ENCODE measurements at places on chromosomes 3 and 15.
A peak's percentile ranks its signal among the peaks of the same experiment; 100 is the strongest.

GRCh38 chr3:181999314-181999713 lies 287.6 kb downstream of the SOX2 start:
- no peak for DNase-seq

- no peak for DNase-seq
Measured at GRCh38 chr3:143065364-143065763, 54.2 kb upstream of the CHST2 start.

DNA sequence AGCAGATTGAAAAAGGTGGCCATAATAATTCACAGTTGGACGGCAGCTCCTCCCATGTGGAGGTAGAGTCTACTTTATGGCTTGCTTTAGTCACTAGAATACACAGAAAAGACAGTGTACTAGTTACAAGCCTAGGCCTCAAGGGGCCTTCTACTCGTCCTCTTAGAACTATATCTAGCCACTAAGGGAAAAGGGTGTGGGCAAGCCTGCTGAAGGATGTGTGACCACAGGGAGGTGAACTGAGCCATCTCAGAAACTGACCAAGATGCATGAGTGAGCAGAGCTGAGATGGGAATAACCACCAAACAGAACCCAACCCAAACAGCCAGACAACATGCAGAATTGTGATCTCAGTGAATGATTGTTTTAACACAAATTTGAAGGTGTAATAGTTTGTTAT lies 335.6 kb upstream of the LMCD1 start:
- DNase-seq, result no peak

DNA sequence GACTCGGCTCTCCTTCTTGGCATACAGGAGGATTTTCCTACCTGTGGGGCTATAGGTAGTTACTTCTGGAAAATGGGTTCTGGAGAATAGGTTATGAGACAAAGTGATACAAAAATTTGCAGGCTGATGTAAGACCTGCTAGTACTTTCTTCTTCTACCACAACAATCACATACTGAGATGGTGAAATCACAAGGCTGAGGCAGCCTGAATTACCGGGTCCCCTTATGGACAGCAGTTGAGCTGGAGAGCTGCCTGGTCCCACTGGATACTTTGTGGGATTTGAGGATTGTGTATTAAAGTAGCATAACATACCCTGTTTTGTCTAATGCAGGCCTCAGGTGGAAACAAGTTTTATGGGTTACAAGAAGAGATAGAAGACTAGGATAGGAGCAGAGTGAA lies 86.5 kb upstream of the FAM98B start:
- DNase-seq, result no peak

DNA sequence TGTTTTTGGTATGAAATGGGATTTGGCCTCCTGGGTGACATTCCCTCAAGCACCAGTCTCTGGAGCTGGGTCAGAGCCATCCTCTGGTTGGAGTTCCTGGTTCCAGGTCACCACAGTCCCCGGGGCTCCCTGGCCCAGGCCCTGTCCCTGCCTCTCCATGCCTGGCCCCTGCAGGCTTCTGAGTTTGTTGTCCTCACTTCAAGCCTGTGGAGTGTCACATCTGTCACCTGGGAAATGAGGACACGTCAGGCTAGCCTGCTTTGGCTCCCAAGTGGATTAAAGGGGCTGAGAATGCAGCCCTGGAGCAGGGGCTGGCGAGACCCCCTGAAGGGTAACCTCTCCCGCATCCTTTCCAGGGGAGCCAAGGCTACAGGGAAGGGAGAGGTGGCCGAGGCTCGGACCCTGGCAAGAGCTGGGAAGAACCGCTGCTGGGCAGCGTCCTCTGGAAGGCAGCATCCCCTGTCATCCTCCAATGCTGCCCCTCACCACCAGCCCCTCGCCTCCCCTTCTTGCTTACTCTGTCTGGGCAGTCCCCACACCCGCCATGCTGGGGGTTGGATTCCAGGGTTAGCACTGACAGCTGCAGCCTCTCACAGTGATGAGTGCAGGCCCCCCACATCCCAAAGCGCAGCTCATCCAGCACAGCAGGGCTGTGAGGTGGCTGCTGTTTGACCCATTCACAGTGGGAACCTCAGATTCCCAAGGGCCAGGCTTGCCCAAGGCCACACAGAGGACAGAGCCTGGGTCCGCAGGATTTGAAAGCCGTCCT lies 75.5 kb upstream of the IQSEC1 start:
- no peak for DNase-seq

- no peak for DNase-seq
Measured at GRCh38 chr3:78459796-78460195, 1308.0 kb downstream of the ROBO1 start.

DNA sequence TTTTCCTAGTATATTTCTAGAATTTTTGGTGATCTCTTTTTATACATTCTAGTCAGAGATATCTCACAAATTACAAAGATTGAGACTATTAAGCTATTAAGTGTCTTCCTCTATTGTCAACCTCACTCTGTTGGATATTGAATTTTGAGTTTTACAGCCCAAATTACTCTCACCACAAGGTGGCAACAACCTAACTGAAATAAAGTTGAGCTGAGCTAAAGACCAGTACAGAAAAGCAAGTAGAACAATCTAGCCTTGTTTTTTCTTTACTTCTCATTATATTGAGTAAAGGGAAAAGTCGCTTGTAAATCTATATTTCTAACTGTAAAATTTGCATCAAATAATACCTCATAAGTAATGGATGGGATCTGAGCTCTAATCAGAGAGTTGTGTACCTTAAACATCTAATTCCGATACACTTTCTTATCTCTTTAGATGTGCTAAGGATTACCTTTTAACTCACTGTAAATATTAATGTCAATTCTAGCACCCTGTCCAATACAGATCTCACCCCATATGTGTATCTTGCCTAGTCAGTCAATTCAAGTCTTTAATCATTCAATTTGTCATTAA lies 13.6 kb upstream of the COMMD2 start:
- DNase-seq, result no peak

DNA sequence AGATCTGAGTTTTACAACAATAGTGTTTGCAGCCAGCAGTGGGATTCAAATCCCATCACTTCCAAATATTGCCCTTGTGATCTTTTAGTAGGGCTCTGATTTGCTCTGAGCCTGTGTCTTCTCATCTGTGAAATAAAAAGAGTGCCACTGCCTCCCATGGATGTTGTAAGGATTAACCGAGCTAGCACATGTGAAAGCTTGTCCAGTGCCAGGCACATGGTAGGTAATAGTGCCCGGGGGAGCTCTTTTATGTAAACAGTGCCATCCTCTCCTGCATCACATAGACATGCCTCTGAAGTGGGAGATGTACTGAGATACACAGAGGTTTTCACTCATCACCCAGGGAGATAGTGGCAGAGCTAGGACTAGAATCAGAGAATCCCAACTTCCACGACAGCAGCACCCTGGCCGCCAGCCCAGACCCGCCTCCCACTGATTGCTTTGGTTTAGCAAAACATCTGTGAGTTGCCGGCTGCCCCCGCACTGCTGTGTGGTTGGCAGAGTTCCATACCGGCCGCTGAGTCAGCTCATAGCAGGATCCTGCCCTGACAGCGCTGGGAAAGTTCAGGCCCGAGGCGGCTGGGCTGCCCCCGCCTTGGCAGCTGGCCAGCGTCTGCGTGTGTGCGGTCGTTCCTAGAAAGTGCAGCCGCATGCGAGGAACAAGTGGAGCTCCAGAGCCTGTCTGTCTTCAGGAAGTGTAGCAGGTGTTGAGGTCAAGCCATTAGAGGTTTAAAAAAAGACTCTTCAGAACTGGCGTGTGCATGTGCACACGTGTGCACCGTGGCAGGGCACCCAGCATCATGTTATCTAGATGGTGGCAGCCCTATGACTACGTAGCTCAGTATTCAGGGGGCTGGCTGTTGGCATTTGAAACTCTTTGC lies 5.0 kb downstream of the ARID3B start:
- DNase-seq, result no peak

DNA sequence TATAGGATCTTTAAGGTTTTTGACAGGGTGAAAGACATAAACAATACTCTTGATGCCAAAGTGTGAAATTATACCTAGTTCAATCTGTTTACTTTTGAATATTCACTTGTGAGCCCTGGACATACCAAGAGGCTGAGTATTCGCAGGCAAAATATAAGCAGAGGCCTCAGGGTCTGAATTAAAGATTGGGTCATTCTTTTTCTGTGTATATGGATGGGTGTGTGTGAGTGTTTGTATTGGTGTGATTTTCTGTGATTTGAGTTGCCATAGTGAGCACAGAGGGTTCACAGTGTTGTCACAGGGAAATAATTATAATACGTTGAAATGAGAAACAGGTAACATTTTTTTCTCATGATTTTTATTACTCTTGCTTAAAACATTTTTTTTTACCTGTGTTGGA lies 770.7 kb upstream of the ALCAM start:
- DNase-seq, result no peak

GRCh38 chr3:13192471-13193213 lies 119.4 kb upstream of the IQSEC1 start:
- DNase-seq, result peak; percentile 83

GRCh38 chr15:40084650-40085049 lies 24.0 kb downstream of the BMF start:
- DNase-seq, result no peak

DNA sequence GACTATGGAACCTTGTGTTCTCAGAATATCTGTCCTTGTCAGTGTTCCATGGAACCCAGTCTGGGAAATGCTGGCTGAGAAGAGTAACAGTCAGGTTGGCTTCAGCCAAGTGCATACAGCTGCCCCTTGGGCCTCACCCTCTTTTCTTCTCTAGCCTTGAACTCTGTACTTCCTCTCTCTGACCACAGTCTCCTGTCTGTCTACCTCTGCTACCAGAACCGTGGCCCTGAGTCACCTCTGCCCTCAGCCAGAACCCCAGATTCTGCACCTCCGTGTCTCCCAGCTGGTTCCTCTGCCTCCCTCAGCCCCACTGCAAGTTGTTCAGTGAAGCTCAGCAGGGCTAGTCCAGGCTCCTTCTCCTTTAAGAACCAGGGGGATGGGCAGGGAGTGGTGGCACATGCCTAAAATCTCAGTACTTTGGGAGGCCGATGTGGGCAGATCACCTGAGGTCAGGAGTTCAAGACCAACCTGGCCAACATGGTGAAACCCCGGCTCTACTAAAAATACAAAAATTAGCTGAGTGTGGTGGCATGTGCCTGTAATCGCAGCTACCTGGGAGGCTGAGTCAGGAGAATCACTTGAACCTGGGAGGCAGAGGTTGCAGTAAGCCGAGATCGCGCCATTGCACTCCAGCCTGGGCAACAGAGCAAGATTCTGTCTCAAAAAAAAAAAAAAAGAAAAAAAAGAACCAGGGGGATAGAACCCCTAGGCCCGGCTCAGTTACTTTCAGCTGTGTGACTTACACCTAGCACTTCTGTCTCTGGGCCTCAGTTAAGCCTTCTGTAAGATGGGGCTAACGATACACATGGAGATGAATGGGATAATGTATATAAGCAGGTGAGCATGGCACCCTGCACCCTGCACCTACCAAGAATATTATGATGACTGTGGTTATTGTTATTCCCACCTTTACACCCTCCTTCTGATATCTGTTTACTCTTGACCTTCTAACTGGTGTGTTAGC lies 24.3 kb upstream of the TATDN2 start:
- DNase-seq, result no peak

GRCh38 chr3:1828519-1828918 lies 270.1 kb upstream of the CNTN4 start:
- no peak for DNase-seq

DNA sequence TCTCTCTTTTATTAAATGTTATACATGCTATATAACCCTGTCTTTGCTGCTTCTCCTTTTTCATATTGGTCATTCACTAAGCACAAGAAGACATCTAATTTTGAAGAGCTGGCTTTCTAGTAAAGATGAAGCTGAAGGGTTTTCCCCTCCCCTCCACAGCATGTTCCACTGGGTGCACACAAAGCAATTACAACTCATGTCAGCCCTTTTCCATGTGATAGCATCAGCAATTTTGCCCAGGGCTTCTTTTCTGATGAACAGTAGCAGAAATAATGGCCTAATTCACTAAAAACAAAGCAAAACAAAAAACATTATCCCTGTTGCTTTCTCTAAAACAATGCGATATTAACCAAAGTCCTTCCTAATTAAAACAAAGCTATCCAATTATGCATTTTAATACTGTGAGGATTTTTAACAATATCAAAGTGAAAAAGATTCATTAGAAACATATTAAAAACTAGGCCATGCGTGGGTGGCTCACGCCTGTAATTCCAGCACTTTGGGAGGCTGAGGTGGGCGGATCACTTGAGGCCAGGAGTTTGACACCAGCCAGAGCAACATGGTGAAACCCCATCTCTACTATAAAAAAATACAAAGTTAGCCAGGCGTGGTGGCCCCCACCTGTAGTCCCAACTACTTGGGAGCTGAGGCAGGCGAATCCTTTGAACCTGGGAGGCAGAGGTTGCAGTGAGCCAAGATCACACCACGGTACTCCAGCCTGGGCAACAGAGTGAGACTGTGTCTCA lies 12.2 kb upstream of the PIK3R4 start:
- DNase-seq, result no peak

GRCh38 chr3:132038198-132038825 lies 3.5 kb upstream of the CPNE4 start:
- peak; percentile 60 for DNase-seq

DNA sequence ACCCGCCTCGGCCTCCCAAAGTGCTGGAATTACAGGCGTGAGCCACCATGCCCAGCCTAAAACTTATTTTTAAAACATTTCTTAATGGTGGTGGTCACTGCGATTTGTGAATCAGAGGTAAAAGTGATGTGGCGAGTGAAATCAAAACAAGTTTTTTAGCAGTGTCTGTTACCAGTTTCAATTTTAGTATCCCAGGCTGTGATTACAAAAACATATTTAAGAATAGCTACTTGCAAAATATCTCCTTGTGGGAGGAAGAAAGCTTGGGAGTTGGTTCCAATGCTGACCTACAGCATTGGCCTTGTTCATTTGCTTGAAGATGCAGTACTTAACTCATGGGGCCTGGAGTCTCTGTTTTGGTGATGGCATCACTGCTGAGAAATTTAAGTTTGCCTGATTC lies 4.5 kb downstream of the RAB7A start:
- no peak for DNase-seq

DNA sequence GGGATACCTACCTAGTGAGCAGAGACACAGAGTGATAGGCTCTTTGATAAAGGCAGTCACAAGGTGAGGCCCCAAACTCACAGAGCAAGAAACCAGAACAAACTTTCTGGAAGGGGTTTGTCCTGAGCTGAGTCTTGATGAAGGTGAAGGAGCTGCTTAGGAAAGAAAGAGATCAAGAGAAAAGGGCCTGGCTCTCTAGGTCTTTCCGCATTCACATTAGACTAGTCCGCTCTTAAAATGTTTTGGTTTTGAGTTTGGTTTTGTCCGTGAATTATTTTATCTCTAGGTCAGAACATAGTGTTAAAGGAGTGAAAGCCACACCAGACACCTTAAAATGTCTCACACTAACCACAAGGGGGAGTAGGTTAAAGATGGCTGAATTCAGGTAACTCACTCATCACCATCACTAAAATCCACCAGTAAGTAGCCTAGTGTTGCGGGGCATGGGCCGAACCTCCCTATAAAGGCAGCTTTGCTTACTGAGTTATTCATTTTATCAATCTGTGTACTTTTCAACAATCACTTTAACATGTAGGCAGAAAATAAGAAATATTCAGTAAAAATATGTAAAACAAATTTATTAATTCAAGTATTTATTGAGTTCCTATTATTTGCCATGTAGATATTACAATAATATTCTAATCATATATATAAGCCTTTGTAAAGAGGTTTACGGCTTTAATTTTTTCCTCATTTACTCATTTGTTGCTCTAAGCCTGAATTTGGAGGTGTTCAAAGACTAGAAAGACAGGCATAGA lies 121.5 kb upstream of the TSC22D2 start:
- peak; percentile 24 for DNase-seq
